ENCODE measurements at places on chromosomes 1 and 21. TPM values are rescaled to one million over a fixed set of nuclear protein-coding genes. Genes with fewer than 3 reads are reported as not detected.

SLC45A1 gene
- 1.8 TPM for total RNA-seq

KIF26B gene
- total RNA-seq, result 3.5 TPM

RHBDL2 gene
- not detected for total RNA-seq

SPRR1B gene
- not detected for total RNA-seq

FAM72D gene
- total RNA-seq, result 0.19 TPM

SPATA45 gene
- total RNA-seq, result not detected

DNA sequence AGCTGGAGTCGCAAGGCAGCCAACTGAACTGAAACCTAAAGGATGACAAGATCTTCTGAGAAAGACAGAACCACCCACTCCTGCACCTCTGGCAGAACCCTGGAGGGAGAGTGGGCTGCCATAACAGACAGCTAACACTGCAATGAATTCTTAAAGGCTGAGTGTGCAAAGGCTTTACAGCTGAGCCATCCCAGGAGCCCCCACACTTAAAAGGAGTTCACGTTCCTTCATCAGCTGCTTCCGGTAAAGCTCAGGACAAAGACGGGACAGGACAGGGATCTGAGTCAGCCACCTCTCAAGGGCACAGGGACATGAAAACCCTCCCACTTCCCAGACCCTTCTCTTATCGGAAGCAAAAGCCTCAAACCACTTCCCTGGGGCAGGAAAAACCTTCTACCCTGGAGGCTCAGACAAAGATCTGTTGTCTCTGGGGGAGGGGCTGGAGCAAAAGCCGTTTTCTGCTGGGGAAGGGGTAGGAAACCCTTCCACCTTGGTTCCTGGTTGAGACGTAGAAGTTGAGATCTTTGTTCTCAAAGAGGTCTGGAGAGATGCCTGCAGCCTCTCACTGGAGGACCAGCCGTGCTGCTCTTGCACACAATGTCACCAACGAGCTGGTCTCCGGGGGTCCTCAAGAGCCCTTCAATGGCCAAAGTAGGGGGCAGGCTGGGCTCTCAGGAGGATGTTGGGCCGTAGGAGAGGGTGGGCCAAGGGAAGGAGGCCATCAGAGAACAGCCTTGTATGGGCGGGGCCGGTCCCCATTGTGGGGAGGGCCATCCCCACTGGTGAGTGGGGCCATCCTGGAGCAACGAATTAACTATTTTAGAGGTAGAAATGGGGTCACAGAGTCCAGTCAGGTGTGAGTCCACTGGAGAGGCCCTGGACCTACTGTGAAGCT lies 452.4 kb downstream of the PTPRU start:
- no peak for DNase-seq

GRCh38 chr1:213564215-213564659 lies 423.5 kb upstream of the PROX1 start:
- no peak for DNase-seq

- no peak for DNase-seq
Observed at GRCh38 chr1:99992044-99992722, 22.4 kb downstream of the SLC35A3 start.

DNA sequence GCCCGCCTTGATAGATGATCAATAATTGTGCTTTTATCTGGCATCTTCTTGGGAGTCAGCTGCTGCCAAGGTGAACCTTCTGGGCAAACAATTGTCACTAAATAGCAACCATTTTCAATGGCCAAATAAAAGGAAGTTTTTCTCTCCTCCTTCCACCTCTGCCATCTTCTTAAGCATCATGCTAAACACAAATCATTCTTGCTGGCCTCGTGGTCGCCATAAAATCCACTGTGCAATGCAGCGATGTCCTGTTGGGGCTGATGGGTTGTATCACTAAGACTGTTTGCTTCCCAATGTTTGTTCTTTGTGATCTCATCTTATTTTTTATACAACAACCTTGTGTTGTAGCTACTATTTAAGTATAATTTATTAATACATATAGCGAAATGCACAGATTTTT lies 8.0 kb downstream of the MAN1C1 start:
- DNase-seq, result no peak

GRCh38 chr21:34989337-34990151 lies 59.6 kb downstream of the RUNX1 start:
- DNase-seq, result no peak

DNA sequence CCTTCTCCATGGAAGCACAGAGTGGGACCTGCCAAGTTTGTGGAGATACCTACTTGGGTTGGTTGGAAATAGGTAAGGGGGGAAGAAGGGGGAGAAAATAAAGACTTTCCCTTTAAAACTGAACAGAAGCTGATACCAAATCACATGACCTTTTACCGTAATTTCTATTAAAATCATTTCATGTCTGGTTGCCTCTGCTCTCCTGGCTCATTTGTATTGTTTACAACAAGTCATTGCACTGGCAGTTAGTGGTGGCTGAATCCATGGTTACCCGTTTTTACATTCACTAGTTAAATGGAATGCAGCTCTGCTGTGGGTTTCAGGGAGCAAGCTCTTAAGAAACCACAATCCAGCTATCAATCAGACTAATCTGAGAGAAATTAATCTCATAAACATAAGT lies 353.7 kb upstream of the ESRRG start:
- no peak for DNase-seq

DNA sequence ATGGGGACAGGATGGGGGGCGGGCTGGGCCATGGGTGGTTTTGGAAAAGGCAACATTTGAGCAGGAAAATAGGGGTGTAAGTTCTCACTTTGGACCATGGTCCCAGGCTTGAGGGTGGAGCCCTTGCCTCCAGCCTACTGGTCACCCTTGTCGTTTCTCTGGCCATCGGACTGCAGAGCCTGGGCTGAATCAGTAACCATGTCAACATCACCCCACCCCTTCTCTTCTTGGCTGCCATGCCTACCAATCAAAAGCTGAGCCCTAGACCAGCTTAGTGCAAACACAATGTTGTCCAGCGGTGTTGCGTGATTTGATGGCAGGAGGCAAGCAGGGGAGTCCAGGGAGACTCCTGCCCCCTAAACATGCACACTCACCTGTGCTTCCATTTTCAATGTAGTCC lies 231.0 kb upstream of the KAZN start:
- no peak for DNase-seq

DNA sequence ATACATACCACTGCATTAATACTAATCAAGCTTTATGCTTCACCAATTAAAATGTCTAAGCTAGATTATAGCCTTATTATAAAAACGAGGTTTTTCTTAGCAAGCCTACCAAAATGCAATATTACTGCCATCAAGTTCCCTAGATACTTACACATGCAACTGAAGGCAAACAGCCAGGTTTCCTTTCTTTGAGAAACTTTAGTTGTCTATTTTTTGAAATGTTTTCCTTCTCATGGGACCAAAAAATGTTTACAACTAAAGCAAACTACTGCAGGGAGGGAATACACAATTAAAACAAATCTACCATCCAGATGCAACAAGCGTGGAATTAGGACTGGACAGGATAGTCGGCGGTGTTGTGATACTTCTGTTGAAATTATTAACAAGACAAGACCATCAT lies 1.3 kb downstream of the ZNF644 start:
- DNase-seq, result no peak

DNA sequence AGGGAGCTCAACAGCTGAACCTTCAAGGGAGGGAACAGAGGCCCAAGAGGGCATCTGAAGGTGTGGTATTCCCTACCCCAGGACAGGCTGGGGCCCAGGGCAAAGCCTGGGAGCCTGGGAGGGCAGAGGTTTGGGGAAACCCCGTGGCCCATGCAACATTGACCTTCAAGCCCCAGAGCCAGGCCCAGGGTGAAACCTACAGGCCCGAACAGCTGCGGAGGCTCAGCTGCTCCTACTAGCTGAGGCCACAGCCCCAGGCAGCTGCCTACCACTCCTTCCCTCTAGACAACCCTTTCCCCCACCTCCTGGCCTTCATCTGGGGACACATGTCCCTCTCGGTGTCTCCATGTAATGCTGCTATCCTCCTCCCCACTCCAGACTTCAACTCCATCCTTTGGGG lies 3.2 kb downstream of the LAD1 start:
- no peak for DNase-seq

GRCh38 chr1:59298710-59299346 lies 1.9 kb downstream of the FGGY start:
- no peak for DNase-seq

DNA sequence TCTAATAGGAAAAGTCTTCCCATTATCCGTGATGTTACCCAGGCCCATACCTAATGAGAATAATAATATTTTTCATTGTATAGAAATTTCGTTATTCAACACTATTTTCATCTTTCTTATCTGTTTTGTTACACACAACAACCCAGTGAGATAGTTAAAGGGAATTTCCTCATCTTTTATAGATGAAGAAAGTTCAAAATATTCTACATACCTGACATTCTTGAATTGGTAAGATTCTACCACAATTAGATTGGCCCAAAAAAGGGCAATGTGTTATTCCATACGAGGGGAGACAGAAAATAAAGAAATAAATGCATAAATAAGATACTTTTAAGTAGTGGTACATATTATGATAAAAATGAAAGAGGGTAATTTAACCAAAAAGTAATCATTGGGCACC lies 405.5 kb upstream of the ADAMTS5 start:
- DNase-seq, result no peak

GRCh38 chr1:149849111-149849946 lies 50.0 kb upstream of the BOLA1 start:
- DNase-seq, result no peak

DNA sequence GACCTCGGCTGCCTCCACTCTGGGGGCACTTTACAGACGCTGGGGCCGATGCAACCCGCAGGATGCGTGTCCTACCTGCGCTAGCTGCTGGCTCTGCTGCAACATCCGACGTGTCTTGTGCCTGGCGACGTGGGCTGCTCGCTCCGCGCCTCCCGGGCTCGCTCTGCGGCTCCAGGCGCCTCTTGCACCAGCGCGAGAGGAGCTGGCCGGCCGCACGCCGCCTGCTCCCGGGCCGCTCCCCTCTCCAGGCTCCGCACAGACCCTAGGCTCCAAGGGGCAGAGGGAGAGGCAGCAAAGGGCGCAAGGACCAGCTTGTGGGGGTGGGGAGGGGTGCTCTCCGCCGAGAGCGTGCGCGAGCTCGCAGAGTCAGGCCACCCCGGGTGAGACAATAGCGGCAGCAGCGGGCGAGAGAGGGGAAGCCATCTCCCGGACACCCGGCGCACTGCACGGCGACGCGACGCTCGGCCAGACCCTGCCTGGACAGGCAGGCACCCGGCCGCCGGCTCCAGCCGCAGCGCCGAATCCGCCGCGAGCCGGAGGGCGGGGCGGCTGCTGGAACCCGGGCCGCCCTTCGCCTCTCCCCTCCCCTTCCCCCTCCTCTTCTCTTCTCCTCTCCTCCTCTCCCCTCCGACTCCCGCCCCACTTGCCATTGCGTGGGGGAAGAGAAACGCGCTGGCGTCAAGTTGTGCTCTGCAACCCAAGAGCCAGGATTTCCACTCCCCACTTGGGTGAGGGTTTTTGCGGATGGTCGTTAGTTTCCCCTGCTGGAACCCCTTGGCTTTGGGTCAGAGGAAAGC lies at the start of gene PIK3C2B:
Gene PIK3C2B, minus strand, starts transcription at position 525 of the 797 bp plus-strand sequence. CDS start 25,003 bp downstream, outside the sequence.
- peak; percentile 85 for DNase-seq

GRCh38 chr1:20735581-20736111 lies 3.1 kb upstream of the SH2D5 start:
- no peak for DNase-seq

GRCh38 chr1:74065081-74065480 lies 132.9 kb downstream of the LRRIQ3 start:
- DNase-seq, result no peak

DNA sequence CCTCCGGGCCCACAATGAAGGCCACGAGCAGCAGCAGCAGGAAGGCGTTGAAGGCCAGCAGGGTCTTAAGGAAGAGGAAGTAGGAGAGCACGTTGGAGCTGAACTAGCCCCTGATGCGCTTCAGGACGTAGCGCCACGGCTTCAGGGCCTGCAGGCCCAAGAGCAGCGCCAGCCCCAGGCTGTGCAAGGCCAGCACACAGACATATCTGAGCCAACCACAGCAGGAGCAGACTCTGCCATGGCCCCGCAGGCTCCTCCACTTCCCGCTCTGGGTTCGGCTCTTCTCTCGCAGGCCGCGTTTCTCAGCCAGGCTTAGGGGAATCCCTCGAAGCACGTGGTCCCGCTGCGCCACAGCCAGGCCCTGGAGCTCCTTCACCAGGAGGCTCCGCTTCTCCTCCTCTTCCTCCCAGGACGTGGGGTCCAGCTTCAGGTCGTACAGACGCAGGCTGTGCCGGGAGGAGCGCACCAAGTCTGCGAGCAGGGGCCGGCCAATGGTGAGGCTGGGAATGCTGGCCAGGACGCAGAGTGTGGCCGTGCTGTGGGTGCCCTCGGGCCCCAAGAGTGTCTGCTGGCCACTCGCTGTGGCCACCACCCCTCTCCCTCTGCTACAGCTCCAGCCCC lies 41.7 kb downstream of the ZNF691 start:
- no peak for DNase-seq

DNA sequence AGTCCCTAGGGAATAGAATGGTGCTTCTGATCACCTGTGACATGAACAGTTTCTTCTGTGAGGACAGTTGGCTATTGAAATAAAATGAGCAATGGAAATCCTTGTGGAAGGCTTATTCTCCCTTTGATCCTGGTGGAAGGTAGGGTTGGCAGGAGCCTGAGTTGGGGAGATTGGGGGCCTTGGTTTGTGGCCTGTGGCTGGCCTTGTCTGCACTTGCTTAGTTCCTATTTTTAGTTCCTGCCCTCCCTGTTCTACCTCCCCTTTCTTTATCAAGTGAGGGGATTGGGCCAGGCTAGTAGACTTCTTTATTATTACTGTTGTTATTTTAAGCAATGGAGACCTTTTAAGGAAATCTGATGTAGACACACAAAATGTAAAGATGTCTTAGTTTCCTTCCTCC lies 8.2 kb downstream of the DMRTB1 start:
- DNase-seq, result no peak

DNA sequence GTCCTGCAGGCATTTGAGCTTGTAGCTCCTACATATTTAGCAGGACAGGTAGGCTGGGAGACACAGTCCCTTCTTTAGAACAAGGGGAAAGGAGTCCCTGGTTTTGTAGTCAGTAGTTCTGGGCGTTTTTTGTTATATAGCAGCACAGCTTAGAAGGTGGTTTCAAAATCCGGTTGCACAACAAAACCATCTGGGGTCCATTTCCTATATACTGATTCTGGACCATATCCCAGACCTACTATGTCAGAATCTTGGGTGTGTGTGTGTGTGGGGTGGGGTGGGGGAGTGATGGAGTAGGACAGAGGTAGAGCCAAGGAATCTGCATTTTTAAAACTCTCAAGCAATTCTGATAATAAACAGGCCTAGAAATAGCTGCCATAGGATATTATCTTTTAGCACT lies 21.6 kb downstream of the METTL13 start:
- no peak for DNase-seq

GRCh38 chr1:177487481-177487880 lies 316.7 kb downstream of the BRINP2 start:
- no peak for DNase-seq

All from left ventricle myocardium inferior (tissue), 1 donor.